ENCODE measurements at places on chromosomes 2 and 18. TPM values are rescaled to one million over a fixed set of nuclear protein-coding genes. Genes with fewer than 3 reads are reported as not detected.

Gene CRYGC
- not detected for polyA plus RNA-seq

DNA sequence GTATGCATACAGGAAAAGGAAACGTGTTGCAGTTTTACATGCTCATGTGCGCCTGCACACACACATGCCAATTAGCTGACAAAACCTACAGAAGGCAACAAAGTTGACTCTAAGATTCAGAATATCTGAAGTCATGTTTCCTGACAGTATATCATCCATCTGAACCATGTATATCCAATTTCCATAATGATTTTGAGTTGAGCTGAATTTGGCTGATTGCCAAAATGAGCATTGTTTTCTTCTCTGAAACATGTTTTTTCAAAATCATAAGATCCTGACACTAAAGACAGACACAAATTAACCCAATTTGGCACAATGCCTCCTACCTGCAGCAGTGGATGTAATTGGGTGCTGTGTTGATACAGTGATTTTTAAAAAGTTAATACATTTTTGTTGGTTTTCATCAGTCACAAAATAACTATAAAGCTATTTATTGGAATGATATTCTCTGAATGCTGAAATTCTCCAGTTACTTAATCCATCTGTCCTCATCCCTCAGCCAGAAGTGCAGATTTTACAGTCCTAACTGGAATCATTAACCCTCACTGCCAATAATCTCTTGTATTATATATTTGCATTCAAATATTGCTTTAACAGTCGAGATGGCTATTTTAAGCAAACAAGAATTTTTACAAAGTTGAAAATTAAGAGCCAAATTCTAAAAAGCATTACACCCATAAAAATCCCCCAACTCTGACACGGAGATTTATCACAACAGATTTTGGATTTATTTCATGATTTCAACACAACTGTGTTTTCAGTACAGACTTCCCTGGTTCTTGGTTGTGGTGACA, 161.7 kb upstream of the LMAN1 start:
- no peak overlapping the region for H3K4me3 ChIP-seq
- DNase-seq: no peak
- no peak overlapping the region for H3K27ac ChIP-seq
- no peaks in the 10 kb centered on the region for H3K36me3 ChIP-seq

DNA sequence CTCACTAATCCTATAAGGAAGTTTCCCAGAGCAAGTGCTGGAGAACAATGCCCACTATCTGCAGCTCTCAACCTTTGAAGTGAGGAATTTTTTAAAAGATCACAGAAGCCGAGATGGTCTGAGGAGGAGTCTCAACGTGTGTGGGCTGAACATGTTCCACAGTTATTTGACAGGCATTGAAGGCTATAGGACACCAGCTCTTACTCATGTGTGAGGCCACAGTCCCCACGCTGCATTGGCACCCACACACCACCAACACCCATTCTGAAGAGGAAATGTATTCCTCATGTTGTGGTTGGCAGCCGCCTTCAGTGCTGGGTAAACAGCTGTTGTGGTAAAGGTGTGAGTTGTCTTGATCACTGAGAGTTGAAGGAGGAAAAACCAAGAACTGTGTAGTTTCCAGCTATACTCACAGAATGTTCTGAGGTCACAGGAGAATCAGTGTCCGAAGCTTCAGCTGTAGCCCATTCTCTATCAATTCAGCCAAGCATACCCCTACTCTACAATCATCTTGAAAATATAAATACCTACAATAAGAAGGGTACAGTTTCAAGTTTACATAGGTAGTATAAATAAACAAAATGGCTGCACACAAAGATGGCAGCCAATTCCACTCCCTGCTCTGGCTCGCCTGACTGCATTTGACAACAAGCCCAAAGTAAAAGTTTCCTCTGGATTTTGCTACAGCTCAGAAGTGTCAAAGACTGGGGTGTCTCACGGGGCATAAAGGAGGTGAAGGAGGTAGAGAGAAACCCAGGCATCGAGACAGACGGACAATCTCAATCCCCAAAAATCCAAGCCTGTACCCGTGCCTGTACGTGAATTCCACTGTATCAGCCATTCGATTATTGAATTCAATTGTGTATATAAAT, 12.1 kb downstream of the CD226 start:
- H3K27me3 ChIP-seq: no peaks in the 10 kb centered on the region
- no peak overlapping the region for H3K27ac ChIP-seq
- DNase-seq: peak; percentile 3
- H3K4me1 ChIP-seq: no peaks in the 10 kb centered on the region

Gene STPG4
- polyA plus RNA-seq: 0.18 TPM

GRCh38 chr2:143936538-143936847, 583.4 kb downstream of the ZEB2 start:
- H3K4me3 ChIP-seq: peak overlapping the region; percentile 40
- no peak for DNase-seq
- H3K4me1 ChIP-seq: peaks cover 20% of the 10 kb centered on the region
- peaks cover 10% of the 10 kb centered on the region for H3K27me3 ChIP-seq

GRCh38 chr18:53080687-53081086, 740.7 kb downstream of the DCC start:
- H3K4me1 ChIP-seq: no peaks in the 10 kb centered on the region
- H3K36me3 ChIP-seq: no peaks in the 10 kb centered on the region
- DNase-seq: no peak

- H3K27me3 ChIP-seq: peaks cover 5% of the 10 kb centered on the region
- no peak overlapping the region for H3K27ac ChIP-seq
- DNase-seq: no peak
- no peaks in the 10 kb centered on the region for H3K36me3 ChIP-seq
Measured at GRCh38 chr2:120626566-120626965, 109.1 kb upstream of the GLI2 start.

Gene CNOT9
- polyA plus RNA-seq: 37.8 TPM

- no peaks in the 10 kb centered on the region for H3K4me1 ChIP-seq
- H3K27ac ChIP-seq: no peak overlapping the region
- H3K4me3 ChIP-seq: no peak overlapping the region
- no peak for DNase-seq
Measured at GRCh38 chr2:162490052-162490717, 146.3 kb downstream of the GCA start.

- no peaks in the 10 kb centered on the region for H3K27me3 ChIP-seq
- no peak overlapping the region for H3K4me3 ChIP-seq
- no peak overlapping the region for H3K27ac ChIP-seq
- H3K36me3 ChIP-seq: no peaks in the 10 kb centered on the region
- no peak for DNase-seq
Measured at GRCh38 chr18:32712860-32713259, 60.0 kb downstream of the KLHL14 start.

DNA sequence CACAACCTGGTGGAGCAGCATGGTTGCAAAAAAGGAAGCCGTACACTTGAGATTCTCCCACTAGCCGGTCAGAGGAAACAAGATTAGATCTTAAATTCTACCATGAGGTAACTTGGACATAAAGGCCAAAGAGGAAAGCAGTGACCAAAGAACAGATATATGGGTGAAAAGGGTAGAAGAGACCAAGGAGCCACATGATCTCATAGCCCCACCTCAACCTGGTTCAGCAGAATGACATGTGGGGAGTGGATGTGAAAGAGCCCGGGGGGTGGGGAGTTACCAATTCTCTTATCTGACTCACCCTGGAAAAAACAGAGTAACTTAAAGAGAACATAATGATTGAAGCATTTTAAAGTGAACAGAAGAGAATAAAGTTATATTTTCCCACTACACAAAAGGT, 683.0 kb downstream of the DSC3 start:
- no peaks in the 10 kb centered on the region for H3K27me3 ChIP-seq
- H3K27ac ChIP-seq: no peak overlapping the region
- no peak for DNase-seq
- H3K4me1 ChIP-seq: no peaks in the 10 kb centered on the region

DNA sequence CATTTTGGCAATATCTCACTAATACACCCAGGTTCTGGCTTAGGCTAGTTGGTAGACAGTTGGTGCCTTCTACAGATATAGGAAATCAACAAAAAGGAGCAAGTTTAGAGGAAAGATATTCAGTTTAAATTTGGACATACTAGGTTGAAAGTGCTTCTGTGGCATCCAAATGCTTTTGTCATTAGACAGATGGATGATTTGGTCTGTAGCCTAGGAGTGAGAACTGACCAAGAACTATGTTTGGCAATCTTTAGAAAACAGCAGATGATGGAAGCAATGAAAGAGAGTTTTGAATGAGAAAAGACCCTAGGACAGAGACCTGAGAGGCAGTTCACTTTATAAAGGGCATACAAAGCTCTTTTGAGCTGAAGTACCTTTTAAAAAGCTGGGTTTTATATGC, 201.3 kb upstream of the FSHR start:
- H3K4me3 ChIP-seq: no peak overlapping the region
- no peaks in the 10 kb centered on the region for H3K4me1 ChIP-seq
- no peaks in the 10 kb centered on the region for H3K27me3 ChIP-seq
- no peak overlapping the region for H3K27ac ChIP-seq
- no peaks in the 10 kb centered on the region for H3K36me3 ChIP-seq

Gene FER1L5
- 1.2 TPM for polyA plus RNA-seq

Gene RBM43
- 5.0 TPM for polyA plus RNA-seq

DNA sequence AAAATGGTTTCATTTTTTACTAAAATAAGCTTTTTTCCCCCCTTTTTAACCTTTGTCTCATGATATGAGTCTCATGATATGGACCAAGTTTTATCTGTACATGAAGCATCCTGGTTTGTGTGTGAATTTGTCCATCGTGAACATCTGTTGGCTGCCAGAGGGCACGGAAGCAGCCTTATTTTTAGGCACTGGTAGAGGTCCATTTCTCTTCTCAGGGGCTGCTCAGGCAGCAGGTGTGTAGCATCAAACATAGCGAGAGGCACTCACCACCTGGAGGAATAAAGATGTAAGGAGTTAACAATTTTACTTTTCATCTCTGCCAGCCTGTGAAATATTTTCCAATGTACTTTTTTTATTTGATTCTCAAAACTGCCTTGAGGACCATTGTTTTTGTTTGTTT, 134.5 kb downstream of the RHBDD1 start:
- no peak overlapping the region for H3K27ac ChIP-seq
- DNase-seq: no peak
- H3K36me3 ChIP-seq: peaks cover 7% of the 10 kb centered on the region
- H3K4me3 ChIP-seq: no peak overlapping the region

Gene OR6B2
- not detected for polyA plus RNA-seq

GRCh38 chr2:105795575-105795934, 50.8 kb downstream of the NCK2 start:
- no peaks in the 10 kb centered on the region for H3K36me3 ChIP-seq
- H3K27ac ChIP-seq: no peak overlapping the region
- DNase-seq: no peak
- H3K4me1 ChIP-seq: peaks cover 44% of the 10 kb centered on the region
- no peak overlapping the region for H3K4me3 ChIP-seq

Gene SCYGR3
- polyA plus RNA-seq: not detected

- H3K36me3 ChIP-seq: no peaks in the 10 kb centered on the region
- no peak overlapping the region for H3K27ac ChIP-seq
- no peaks in the 10 kb centered on the region for H3K4me1 ChIP-seq
- H3K4me3 ChIP-seq: no peak overlapping the region
- H3K27me3 ChIP-seq: peaks cover 10% of the 10 kb centered on the region
- no peak for DNase-seq
Measured at GRCh38 chr2:74735564-74735963, 81.5 kb downstream of the SEMA4F start.

DNA sequence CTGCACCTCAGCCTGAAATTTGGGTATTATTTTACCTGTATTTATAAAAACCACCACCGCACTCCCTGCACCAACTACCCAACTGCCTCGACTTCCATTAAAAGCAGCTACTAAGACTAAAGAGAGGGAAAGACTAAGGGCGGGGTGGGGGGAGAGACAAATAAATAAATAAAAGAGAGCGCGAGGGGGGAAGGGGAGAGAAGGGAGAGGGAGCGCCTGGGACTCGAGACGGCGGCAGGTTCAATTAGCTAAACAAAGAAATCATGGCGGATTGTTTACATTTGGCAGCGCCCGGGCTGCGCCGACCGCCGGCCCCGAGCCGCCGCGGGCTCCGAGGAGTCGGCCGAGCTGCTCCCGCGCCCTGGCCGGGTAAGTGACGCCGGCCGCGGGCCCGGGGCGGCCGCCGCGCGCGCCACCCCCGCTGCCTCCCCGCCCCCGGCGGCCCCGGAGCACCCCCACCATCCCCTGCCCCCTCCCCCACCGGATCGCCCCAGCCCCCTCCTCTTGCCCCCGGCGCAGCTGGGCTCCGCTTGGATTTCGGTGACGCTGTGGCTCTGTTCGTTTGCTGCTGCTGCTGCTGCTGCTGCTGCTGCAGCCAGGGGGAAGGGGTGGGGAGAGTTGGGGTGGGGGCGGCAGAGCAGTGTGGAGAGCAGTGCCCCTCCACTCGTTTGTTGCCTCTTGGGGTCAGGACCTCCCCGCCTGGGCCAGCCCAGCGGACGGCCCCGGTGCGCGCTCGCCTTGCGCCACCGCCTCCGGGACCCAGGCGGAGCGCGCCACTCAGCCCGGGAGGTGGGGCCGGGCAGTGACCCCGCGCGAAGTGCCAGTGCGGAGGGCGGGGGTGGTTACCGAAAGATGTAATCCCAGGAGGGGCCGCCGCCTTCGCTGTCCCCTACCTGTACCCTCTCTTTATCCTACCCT, 187.2 kb upstream of the FANCL start:
- H3K4me3 ChIP-seq: peak overlapping the region; percentile 54
- no peaks in the 10 kb centered on the region for H3K36me3 ChIP-seq
- H3K27ac ChIP-seq: peak overlapping the region; percentile 35
- H3K4me1 ChIP-seq: peaks cover 6% of the 10 kb centered on the region
- peak; percentile 19 for DNase-seq
- H3K27me3 ChIP-seq: no peaks in the 10 kb centered on the region

DNA sequence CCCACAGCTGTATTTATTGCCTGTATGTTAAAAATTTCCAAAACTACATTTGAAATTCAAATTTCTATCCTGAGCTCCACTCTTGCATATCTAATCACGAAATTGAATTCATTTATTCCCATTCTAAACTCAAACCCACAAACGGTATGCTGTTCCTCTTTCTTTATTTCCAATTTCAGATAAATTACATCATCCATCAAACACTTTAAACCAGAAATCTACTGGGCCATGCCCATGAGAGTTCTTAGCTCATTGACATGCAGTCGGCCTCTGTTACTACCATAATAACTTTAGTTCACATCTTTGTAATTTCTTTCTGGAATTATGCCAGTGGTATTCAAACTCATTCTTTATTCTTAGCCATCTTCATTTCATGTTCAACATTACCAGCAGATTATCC, 100.3 kb downstream of the COL3A1 start:
- H3K27me3 ChIP-seq: no peaks in the 10 kb centered on the region
- no peak overlapping the region for H3K27ac ChIP-seq
- no peak overlapping the region for H3K4me3 ChIP-seq
- DNase-seq: no peak

Gene SCYGR4
- polyA plus RNA-seq: 0.03 TPM

Gene TTN
- 0.90 TPM for polyA plus RNA-seq

DNA sequence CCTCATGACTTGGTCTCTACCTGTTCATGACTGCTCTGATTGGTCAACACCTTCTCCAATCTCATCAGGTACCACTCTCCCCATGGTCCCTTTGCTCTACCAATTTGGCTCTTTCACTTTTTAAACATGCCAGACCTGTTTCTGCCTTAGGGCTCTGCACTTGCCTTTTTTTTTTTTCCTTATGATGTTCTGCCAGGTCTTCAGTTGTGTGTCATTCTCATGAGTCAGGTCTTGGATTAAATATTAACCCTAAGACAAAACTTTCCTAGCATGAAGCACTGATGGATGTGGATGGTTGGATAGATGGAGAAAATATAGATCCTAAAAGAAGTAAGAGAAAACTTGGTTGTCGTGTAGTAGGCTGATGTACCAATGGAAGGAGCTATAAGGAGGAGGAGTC, 219.3 kb downstream of the TTC32 start:
- H3K27ac ChIP-seq: no peak overlapping the region
- H3K27me3 ChIP-seq: no peaks in the 10 kb centered on the region
- DNase-seq: no peak

Measured in large intestine (tissue), 12 donors.